ENCODE measurements at places on chromosomes 3 and 15.

- no peak for DNase-seq
These were observed 62.3 kb downstream of the NOX5 start for GRCh38 chr15:69076756-69077155.

- no peak for DNase-seq
These were observed 104.9 kb downstream of the RORA start for GRCh38 chr15:61124195-61124594.

- no peak for DNase-seq
These were observed 419.1 kb downstream of the TIGIT start for GRCh38 chr3:114712728-114713492.

DNA sequence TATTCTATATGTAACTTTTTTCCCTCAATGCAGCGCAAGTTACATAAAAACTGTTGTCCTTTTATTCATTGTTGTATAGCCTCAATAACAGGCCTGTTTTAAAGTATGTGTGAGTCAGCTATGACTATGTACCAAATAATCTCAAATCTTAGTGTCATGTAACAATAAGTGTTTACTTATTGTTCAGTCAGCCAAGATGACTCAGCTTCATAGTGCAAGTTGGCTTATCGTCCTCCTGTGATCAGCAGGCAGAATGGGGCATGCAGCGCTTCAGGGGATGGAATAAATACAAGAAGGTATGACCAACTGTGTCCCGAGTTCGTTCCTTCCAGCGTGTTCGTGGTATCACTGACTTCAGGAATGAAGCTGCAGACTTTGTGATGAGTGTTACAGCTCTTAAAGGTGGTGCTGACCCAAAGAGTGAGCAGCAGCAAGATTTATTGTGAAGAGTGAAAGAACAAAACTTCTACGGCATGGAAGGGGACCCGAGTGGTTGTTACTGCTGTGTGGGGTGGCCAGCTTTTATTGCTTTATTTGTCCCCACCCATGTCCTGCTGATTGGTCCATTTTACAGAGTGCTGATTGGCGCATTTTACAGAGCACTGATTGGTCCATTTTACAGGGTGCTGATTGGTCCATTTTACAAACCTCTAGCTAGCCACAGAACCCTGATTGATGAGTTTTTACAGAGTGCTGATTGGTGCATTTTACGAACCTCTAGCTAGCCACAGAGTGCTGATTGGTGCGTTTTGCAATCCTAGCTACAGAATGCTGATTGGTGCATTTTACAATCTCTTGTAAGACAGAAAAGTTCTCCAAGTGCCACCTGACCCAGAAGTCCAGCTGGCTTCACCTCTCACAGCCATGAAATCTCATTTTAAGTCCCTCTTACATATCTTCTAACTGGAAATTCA, 1016.0 kb downstream of the MCTP2 start:
- DNase-seq, result peak; percentile 25

DNA sequence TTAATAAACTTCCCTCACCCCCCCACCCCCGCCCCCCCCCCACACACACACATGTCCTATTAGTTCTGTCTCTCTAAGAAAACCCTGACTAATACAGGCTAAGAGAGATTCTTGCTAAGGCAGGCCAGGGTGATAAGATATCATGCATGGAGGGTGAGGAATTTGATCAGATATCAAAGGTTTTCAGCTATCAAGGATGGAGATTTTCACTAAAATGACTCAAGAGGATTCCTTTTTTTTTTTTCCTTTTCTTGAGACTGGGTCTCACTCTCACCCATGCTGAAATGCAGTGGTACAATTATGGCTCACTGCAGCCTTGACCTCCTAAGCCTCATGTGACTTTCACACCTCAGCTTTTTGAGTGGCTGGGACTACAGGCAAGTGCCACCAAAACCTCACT, 14.9 kb upstream of the SENP7 start:
- no peak for DNase-seq

GRCh38 chr3:41710646-41711388, 251.1 kb downstream of the ULK4 start:
- DNase-seq, result peak; percentile 52

DNA sequence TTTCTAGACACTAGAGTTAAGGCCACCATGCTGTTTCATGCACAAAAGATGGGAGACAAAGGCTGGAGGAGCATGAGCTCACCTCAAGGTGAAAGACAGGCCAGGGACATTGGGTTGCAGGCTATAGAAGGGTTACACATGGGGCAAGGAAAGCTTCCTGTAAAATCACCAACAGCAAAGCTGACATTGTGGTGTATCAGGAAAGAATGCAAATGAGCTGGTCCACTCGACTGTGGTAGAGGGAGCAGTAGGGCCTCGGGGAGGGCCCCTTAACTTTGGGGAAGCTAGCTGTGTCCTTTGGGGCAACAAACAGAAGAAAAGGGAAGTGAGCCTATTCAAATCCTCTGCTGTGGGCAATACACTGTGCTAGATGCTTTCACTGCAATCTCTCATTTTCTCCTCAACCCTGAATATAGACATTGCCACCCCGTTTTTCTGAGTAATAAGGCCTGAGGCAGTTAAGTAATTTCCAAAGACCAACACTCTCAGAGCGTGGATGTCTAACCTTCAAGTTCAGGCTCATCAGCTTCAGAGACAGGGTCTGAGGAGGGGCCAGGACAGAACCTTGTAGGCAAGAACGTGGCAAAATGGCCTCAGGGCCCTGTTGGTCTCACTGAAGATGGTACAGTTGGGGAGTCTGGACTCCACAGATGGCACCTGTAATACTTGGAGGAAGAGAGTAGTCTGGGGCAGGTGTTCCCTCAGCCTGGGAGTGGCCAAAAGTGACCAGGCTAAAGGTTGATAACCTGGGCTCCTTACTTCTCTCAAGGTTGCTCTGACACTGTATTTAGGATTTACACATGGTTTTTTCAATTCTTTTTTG, 24.1 kb downstream of the CX3CR1 start:
- no peak for DNase-seq

DNA sequence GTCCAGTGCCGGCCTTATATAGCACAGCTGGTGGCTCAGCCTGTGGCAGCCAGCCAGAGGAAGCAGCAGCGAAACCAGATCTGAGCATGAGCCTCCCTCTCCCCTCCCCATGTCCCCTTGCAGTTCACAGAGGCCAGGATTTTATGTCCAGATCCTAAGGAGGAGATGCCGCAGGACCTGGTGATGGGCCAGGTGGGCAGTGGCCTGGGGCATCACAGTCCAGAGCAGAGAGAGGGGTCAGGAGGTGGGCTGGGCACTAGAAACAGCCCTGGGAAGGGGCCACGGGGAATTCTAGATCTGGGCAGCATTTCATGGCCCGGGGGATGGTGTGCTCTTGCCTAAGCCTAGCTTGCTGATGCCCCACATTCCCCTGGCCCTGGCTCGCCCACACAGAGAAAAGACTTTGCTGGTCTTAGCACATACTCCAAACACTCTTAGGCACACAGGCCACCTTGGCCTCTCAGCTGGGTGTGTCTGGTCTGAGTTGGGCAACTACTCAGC, 259 bp upstream of the CILP start:
- no peak for DNase-seq

- DNase-seq, result no peak
These were observed 33.1 kb upstream of the PLA2G4E start for GRCh38 chr15:42053914-42054313.

DNA sequence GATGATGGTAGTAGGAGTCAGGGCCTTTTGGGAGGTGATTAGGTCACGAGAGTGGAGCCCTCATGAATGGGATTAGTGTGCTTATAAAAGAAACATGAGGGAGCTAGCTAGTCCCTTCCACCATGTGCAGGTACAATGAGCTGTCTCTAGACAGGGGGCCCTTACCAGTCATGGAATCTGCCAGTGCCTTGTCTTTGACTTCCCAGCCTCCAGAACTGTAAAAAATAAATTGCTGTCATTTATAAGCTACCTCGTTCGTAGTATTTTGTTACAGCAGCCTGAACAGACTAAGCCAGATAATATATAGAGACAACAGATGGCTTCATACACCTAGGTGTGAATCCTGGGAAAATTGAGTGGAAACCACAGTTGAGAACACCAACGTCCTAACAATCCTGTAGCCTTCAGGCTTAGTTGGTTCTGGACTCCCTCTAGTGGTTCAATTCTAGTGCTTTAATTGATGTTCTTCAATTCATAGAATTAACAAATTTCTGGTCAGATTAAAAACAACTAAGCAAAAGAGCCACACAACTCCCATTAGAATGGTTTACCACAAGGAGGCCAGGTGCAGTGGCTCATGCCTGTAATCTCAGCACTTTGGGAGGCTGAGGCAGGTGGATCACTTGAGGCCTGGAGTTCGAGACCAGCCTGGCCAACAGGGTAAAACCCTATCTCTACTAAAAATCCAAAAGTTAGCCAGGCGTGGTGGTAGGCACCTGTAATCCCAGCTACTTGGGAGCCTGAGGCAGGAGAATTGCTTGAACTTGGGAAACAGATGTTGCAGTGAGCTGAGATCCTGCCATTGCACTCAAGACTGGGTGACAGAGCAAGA, 21.3 kb upstream of the GATM start:
- DNase-seq, result no peak

DNA sequence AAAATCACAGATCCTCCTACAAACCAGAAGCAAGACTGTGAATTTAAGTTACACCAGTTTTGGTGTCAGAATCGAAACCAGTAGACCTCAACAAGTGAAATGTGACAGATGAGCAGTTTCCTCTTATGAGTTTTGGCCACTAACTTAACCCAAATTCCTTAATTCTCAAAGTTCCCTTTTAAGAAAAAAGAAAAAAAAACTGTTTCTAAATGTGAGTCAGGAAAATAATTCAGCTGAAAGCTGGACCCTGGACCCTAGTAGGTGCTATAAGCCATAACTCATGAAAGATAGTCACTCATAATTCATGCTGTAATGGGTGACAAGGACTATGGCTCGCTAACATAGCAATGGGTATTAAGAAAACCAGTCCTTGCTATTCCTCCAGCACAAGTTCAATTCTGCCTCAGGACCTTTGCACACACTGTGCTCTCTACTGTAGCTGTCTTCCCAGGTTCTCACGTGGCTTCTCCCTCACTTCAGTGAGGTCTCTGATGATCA, 9.0 kb upstream of the THRB start:
- no peak for DNase-seq

DNA sequence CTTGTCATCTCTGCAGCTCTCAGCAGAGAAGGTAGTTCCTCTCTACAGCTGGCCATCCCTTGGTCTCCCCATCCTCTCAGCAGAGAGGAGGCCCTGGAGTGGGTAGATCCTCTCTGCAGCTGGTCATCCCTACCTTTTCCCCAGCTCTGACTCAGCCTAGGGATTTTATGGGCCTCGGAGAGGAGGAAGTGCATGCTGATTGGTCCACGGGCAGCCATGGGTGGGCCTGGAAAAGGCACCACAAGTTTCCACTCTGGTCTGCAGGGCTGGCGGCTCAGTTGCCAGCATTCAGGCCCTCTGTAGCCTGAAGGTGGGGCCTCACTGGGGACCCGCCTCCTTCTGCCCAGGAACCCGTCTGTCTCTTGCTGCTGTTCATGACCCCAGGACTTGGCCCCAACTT, 36.9 kb downstream of the NR1D2 start:
- no peak for DNase-seq

DNA sequence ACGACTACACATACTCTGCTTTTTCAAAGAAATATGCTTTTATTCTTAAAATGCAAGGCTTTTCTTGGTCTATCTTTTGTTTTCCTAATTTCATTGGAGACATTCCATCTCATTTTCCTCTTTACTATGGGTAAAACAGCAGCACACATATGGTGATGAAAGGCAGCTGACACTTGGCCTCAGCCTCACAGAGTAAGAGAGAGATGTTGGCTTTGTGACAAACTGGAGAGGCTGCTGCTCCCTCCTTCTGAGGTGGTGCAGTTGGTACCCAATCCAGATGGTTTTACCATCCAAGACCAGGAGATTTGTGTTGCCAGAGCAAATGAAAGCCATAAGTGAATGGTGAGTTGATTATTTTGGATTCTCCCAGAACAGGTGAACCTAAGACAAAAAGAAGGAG, 13.2 kb upstream of the SLC2A2 start:
- DNase-seq, result no peak

- no peak for DNase-seq
These were observed 28.3 kb downstream of the MELTF start for GRCh38 chr3:197001106-197001971.

GRCh38 chr15:33964665-33965040, 3.6 kb upstream of the CHRM5 start:
- no peak for DNase-seq

DNA sequence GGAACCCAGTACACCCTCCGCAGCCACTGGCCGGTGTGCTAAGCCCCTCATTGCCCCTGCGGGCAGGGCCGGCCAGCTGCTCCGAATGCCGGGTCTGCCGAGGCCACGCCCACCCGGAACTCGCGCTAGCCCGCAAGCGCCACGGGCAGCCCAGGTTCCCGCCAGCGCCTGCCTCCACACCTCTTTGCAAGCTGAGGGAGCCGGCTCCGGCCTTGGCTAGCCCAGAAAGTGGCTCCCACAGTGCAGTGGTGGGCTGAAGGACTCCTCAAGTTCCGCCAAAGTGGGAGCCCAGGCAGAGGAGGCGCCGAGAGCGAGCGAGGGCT, 81.4 kb upstream of the BCHE start:
- no peak for DNase-seq

DNA sequence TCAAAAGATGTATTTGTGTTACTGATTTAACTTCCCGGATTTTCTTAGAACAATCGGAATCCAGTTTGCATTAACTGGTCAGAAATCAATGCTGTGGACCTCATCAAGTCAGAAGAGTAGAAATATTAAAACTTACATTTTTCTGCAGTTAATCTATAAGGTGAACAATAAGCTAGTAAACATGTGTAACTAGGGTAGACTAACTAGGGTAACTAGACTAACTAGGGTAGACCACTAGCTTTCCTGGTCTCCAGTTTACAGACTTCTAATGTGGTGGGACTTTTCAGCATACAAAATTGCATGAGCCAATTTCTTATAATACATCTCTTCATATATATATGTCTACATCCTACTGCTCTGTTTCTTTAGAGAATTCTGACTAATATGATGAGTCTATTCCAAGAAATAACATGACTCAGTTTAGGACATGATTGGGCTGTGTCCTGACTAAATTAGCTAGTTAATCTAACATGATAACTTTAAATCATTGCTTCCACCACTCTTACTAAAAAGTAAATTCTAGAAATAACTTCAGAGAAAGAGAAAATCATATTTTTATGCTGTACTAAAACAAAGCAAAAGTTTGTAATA, 5.3 kb downstream of the PLSCR2 start:
- DNase-seq, result no peak

DNA sequence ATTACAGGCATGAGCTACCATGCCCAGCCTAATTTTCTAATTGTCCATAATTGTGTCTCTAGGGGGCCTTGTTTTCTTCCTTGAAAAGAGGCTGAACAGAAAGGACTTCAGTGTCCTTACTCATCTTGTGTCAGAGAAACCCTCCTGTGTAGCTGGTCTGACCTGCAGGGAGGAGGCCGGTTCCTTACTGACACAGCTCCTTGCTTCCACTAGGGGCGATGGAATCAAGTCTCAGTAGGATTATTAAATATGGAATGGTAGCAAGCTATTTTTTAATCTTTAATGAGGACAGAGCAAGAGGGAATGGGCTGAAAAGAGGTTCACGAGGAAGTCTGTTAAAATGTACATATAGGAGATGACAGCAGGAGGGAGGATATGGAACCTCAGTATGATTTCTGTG, 8.6 kb downstream of the LPCAT4 start:
- peak; percentile 23 for DNase-seq

GRCh38 chr3:58471025-58471887, 20.6 kb upstream of the KCTD6 start:
- DNase-seq, result peak; percentile 76

Data from H54 (cell line).